ENCODE measurements at places on chromosomes 1 and 21.

DNA sequence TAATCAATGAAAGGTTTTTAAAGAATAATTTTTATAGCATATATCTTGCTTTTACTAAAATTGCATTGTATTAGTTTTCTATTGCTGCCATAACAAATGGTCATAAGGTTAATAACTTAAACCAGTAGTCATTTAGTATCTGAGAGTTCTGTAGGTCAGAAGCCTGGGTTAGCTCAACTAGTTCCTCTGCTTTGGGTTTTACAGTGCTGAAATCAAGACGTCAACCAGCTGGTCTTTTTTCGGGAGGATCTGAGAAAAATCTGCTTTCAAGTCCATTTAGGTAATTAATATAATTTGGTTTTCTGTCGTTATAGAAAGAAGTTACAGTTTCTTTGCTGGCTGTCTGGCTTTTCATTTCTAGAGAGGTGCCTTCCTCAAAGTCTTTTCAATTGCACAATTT lies 577.7 kb downstream of the MRPL39 start:
- no peak for DNase-seq

DNA sequence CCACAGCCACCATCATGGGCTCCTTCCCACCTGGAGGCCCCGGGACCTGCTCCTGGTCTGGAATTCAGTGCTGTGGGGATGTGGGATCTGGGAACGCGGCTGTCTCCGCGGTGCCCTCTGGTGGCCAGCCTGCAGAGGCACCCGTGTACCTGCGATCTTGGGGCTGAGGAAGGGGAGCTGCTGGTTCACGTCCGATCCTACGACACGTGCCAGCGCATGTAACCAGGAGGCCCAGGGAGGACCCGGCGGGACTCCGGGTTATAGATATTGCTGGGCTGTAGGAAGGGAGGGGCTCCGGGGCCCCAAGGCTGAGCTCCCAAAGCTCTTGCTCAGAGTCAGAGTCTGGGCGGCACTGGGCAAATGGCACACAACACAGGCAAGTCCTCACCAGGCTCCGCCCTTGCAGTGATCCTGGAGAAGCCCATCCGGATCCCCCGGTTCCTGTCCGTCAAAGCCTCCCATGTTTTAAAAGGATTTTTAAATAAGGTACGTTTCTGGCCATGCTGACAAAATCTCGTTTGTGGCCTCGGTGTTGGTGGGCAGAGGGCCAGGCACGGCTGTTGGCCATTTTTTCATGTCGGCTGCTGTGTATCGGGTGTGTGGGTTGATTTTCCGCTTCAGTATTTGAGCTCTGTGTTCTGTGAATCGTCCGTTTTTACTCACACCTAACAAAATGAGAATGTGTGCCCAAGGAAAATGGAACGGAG lies 20.1 kb downstream of the FAAP20 start:
- no peak for DNase-seq

DNA sequence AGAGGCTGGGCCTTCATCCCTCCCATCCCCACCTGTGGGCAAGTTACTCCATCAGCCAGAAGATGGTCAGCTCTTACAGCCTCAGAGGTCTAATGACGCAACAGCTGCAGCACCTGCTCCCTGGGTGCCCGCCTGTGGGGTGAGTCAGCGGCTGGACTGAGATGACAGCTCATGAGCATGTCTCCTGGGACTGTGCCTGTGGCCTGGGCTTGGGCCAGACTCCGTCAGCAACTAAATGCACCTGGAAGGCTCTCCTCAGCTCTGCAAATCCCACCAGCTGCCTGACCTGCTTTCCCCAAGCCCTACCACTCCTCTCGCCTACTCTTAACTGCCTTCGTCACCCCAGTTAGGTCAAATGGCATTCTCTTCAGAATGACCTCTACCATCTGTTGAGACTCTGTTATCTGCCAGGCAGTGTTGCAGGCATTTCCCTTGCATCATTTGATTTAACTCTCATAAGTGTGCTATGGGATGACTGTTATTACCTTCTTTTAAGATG lies 47.7 kb downstream of the ETS2 start:
- no peak for DNase-seq

GRCh38 chr1:206705191-206705590 lies 20.5 kb downstream of the MAPKAPK2 start:
- no peak for DNase-seq

GRCh38 chr1:32500387-32501209 lies 35.7 kb downstream of the ZBTB8B start:
- no peak for DNase-seq

DNA sequence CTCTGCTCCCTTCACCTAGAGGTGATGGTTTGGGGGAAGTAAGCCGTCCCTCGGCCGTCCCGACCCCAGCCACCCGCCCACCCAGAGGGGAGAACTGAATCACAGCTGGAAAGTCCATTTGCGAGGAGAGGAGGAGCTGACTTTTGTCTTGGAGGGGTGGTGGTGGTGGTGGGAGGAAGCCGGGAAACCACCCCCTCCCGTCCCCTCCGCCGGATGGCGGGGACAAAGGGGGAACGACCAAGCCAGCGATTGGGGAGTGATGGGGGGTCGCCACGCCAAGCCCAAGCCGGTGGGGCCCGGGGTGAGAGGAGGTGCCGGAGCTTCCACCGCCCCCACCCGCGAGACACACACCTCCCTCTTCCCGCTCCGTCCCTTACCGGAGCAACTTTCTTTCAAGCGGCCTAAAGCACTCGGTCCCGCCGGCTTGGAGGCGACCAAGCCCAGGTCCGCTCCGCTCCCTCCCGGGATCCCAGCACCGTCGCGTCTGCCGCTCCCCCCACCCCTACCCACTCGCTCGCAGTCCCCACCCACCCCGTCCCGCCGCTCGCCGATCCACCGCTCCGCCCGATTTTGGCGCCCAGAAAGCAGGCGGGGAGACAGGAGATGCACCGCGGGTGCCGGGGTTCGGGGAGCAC lies 540 bp downstream of the ARHGEF2 start:
- DNase-seq: peak; percentile 41

- DNase-seq: no peak
Observed at GRCh38 chr1:161719325-161719611, 2.1 kb upstream of the FCRLB start.

GRCh38 chr1:228850141-228851100 lies 115.1 kb downstream of the RHOU start:
- no peak for DNase-seq

GRCh38 chr21:44093761-44094160 lies 13.4 kb upstream of the PWP2 start:
- no peak for DNase-seq

- no peak for DNase-seq
Observed at GRCh38 chr1:213492161-213493041, 441.4 kb downstream of the RPS6KC1 start.

- no peak for DNase-seq
Observed at GRCh38 chr21:40613546-40614030, 233.4 kb downstream of the DSCAM start.

DNA sequence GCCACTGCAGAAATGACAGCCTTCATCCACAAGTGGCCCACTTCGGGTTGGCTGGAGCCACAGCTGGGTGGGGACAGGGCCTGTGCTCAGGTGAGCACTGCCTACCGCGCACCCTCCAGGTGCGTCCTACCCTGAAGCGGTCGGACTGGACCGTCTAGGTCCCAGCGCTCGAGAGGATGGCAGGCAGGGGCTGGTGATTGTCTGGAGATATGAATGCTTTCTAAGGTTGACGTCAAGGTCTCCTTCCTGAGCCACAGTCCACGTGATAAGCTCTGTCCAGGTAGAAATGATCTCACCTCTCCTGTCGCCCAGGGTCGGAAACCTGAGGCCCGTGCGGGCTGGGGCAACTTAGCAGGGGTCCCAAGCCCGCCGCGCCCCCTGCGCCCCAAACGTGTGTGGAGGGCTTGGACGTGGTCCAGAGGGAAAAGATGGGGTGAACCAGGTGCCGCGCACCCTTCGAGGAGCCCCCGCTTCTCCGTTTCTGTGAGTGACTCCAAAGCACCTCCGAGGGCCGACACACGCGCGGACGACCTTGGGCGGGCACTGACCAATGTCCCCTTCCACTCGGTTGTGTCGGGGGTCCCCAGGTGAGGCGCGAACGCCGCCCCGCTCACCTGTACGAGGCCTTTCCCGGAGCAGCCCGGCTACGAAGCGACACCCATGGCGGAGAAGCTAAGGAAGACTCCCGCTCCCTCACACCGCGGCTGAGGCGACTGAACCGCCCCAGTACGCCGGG lies 853 bp upstream of the DOP1B start:
- DNase-seq: no peak

DNA sequence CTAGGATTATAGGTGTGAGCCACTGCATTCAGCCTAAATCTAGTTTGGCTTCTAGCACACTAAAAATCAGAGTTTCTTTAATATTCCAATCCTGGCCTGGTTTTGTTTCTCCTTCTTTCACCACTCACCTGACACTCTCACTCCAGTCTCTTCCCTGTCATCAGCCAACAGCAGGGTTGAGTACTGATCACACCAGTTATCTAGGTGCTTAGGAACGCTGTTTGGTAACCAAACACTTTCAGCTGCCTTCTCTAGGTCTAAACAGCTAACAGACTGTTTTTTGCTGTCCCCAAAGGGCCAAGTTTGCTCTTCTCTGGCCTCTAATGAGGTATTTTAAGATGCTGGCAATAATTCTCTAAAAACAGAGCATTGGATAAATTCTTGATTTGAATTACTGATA lies 17.7 kb upstream of the FRRS1 start:
- no peak for DNase-seq

DNA sequence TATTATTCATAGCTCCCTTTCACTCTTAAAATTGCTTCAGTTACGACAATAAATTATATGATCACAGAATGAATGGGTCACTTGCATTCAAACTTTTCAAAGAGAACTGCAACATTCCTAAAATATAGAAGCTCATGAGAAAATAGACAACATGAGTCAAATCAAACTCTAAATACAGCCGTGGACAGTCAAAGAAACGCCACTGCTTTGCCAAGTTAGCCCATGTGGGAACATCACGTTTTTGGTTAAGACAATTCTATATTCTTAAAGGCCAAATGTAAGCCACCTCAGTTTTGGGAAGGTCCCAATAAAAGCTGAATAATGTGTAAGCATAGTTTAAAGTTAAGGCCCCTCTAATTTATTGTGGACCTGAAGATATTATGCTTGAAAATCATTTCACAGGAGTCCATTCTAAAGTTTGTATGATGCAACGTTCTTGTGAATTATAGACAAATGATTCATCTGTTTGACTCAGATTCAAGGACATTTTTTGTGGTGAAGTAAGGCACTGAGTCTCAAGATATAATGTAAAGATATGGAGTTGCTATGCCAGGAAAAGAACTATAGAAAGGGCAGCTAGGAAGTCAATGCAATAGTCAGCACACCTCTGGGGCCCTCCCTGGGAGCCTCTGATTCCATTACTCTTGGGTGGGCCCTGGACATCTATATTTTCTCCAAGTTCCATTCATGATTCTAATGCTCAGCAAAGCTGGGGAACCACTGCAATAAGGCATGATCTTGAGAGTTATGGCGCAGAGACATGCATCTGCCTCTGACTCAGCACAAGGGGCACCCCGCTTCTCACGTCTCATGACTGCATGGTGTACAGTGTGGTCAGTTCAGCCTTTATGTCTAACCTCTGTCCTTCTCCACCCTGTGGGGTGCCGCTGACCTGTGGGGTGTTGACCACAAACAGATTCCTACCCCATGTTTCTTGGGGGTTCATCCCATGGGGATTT lies 33.9 kb downstream of the ETS2 start:
- no peak for DNase-seq

- no peak for DNase-seq
Observed at GRCh38 chr1:29349871-29350491, 113.7 kb downstream of the PTPRU start.

- DNase-seq: no peak
Observed at GRCh38 chr1:207649210-207649753, 4.3 kb downstream of the CR1L start.

Measured in stimulated activated CD4-positive, alpha-beta T cell treated with anti-CD3 and anti-CD28 coated beads, TNF-alpha, amount 100 ng/mL, for 1 hour (primary cell).